ENCODE measurements at places on chromosomes 4 and X.
A peak's percentile ranks its signal among the peaks of the same experiment; 100 is the strongest.

GRCh38 chrX:39967348-39967747, 130.4 kb downstream of the BCOR start:
- DNase-seq = no peak

DNA sequence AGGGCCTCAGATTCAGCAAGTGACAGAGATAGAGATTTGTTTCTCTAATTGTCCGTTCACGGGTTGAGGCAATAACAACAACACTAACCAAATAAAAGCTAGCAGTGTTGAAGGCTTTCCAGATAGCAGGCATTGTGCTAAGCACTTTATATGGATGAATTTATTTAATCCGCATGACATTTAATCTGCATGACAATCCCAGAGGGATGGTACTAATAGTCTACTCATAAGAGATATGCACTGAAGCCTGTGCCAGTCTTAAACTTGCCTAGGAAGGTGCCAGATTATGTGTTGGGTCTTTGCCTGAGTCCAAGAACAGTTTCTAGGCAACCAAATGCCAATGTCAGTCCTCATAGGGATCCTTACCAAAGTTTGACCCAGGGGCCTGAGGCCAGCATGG, 37.7 kb upstream of the FAT1 start:
- no peak for DNase-seq

DNA sequence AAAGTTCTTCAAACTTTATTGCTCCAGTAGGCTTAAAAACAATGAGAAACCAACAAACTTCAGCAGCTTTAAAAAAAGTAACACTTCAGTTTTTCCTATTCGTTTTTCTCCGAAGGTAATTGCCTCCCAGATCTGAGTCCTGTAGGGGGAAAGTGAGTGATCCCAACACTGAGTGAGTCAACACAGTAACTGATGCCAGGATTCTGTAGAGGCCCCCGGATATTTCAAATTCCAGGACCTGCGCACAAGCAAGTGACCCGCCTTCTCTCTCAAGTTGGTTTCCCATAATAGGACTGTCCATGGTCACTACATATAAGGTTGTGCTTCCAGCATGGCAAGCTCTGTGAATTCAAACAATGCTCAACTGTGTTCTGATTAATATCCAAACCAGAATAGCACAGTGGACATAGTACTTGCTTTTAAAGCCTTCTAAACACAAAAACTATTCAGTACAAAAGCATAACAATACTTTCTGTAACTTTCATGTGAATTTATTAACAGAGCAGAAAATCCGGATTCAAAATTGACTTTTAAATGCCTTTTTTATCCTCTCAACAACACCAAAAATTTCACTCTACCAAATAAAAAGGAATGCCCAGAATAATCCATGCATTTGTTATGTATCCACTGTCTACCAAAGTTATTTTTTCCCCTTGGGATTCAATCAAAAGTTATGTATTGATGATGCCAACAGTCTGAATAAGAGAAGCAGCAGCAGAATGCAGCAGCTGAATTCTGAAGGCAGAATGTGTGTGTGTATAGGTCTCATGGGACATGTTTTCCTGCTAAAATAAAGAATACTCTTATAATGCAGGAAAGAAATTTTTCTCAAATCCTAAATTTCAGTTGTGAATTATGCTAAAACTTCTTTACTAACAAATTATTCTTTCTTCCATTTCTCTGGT, at the start of gene DMD:
Gene DMD (minus strand): TSS at position 194 of the 905 bp plus-strand sequence. CDS start 237 bp downstream, outside the sequence.
- DNase-seq = no peak

DNA sequence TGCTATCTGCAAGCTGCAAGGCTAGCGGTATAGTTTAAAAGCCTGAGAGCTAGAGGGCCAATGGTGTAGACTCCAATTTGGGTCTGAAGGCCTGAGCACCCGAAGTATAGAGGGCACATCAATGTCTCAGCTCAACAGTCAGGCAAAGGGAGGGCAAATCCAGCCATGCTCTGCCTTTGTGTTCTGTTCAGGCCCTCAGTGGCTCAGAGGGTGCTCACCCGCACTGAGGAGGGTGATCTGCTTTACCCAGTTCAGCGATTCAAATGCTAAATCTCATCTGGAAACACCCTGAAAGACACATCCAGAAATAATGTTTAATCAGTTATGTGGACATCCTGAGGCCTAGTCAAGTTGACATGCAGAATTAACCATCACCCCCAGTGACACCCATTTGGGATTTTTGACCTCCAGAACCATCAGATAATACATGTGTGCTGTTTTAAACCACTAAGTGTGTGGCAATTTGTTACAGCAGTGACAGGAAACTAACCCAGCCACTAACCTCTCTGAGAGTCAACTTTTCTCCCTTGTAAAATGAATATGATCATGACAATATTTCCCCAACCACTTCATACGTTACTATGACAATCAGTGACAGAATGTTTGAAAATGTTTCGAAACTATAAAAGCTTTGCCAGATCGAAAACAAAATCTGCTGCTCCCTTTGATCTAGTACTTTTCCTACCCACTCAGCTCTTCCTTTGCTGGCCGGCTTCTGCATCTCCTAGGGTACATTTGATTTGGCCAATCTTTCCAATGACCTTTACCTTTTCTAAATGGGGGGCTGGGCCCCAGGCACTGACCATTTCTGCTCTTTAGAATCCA, 8.4 kb upstream of the TBL1X start:
- DNase-seq = peak; percentile 35

DNA sequence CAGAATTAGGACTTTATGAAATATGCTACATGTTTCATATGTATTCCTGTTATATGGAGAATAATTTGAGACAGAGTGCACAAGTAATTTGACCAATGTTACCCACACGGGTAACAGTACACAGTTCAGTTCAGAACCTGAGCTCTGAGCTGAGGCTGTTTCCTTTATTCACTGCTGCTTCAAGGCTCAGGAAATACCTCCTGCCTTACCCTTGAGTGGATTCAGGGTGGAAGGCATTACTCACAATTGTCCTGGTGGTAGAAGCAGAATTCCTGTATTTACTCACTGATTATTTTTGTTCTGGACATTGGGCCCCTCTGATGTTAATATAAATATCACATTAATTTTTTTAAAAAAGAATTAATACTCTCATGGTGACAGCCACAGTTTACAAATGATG, 73.5 kb upstream of the CAMK2D start:
- no peak for DNase-seq

DNA sequence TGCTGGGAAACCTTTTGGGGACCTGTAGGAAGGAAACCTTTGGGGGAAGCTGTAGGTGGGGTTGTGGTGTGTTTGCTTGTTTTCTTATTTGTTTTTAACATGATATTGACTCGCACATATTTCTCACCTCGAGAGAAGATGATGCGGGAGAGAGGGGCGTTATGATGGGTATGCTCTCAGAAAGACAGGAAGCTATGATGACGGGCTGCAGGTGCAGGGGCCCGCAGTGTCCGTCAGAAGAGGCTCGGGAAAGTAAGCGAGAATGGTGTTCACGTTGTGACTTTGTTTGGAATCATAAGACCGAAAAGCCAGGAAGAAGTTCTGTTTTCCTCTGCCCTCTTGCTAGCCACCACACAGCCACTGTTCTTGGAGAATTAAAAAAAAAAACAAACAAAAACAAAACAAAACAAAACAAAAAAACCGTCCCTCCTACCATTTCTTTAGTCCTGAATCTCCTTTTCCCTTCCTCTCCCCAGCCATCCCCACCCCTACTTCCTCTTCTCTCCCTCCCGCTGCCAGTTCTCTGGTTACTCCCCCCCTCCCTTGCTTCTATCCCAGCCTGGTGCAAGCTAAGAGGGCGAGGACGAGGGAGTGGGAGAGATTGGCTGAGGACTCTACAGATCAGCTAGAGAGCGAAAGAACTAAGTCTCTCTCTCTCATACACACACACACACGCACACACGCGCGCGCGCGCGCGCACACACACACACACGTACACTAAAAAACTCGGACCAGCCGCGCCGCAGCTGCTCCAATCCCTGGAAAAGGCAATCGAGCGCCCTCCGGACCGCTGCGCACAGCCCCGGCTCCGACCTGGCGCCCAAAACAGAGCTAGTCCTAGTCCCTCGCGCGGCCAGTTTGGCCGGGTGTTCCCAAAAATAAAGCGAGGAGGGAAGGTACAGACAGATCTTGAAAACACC, at the start of gene BMP3:
Gene BMP3 (plus strand): TSS at position 648 of the 920 bp plus-strand sequence. CDS start 577 bp downstream, outside the sequence.
- no peak for DNase-seq

- no peak for DNase-seq
Measured at GRCh38 chr4:54659749-54660535, 2.2 kb downstream of the KIT start.

DNA sequence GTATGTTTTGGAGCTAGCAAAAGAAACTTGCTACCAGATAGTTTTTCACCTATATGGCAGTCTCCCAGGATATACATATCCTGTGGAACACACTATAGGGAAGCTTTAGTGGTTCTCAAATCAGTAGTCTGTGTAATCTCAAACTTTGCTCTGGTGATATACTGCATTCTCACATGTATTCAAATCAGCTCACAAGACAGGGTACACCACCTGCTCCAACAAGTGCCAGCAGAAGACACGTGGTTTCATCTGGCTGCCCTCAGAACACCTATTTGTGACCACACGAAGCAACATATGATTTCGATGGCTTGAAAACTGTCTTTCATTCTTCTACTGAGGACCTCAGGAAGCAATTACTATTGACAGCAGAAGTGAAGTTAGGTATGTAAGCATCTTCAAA, 37.7 kb downstream of the BCLAF3 start:
- no peak for DNase-seq

GRCh38 chrX:75337525-75337924, 63.6 kb downstream of the UPRT start:
- no peak for DNase-seq

GRCh38 chr4:78776079-78776728, at the start of gene BMP2K:
TSS of gene BMP2K (plus strand) at chr4:78776350. CDS start at chr4:78776544, 194 bp downstream.
- DNase-seq = peak; percentile 84

DNA sequence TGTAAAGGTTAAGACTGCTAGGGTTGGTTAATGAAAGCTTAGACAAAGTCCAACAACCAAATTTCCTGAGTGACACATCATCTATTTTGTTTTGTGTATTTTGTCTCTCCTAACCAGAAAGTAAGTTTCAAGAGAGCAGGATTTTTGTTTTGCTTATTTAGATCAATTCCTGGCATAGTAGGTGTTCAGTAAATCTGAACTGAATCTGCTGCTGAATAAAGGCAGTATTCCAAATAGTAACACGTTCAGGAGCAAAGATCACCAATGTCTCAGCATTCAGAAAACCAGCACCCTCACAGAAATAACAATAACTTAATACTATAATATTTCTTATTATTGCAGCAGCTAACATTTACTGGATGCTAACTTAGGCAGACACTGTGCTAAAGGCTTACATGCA, 12.2 kb downstream of the FBXW7 start:
- no peak for DNase-seq

DNA sequence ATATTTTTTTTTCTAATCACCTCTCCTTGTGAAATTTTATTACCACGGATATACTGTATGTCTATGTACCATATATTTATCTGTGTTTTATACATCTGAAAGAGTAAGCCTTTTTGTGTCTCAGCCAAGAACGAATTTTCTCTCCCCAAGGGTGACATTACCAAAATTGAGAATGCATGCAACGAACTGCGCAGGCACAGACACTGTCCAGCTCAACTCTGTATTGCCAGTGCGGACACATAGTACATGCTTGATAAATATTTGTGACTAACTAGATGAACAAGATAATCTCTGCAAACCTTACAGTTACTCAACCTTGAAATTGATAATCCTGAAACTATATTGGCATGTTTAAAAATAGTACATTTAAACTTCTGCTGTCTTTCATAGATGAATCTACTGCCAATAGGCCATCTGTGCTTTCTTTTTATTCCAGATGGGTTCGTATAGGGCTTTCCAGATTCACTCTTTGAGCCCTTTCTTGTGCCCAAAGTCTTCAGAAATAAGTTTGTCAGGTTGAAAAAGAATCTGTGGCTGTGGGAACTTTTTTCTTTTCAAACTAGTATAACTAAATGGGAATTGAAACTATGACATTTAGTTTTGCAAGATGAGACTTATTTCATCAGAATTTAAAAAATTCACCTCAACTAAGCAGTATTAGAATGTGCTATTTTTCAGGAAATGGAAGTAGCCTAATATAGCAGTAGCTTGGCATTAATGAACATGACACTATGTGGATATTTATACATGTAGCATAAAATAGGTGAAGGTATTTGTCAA, 38.9 kb downstream of the DTHD1 start:
- DNase-seq = peak; percentile 89

DNA sequence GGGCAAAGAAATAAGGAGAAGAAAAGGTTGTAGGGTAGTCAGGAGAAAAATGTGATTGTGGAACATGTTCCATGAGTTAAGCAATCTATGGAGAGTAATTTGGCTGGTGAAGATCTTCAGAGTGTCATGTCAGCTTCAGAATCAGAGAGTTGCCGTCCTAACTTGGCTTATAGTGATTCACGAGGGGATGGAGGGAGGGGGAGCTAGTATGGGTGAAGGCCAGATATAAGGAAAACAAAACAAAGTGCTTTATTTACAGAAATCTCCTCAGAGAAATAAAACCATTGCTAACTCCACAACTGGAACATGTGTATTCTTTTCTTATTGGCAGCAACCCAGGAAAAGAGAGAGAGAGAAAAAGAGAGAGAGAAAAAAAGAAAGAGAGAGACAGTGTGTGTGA, 256.5 kb upstream of the NRK start:
- no peak for DNase-seq

- DNase-seq = no peak
Measured at GRCh38 chr4:32117693-32118092, 1397.5 kb downstream of the PCDH7 start.

DNA sequence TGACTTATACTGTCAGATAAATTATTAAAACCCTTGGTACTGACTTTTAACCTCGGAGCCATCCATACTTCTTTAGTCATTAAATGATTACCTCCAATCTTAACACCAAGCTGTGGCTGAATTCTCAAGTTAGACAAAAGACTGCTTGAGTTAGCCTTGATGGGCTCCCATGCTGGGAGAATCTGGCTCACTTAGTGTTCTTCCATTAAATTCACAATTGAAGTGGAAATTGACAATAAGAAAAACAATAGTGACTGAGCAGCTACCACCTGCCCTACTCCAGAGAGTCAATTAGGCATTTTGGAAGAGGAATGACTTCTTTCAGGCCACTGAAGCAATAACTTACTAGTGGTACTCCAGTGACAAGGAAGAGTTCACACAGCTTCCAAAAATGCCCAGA, 503.0 kb upstream of the CPXCR1 start:
- no peak for DNase-seq

Data from inflammatory macrophage (primary cell).